ENCODE measurements at places on chromosomes 5 and 9.

GRCh38 chr5:72681781-72682180, 134.7 kb upstream of the TNPO1 start:
- no peak for DNase-seq
- peaks cover 32% of the 10 kb centered on the region for H3K27me3 ChIP-seq
- no peak overlapping the region for H3K27ac ChIP-seq
- H3K36me3 ChIP-seq, result no peaks in the 10 kb centered on the region
- H3K4me3 ChIP-seq, result no peak overlapping the region

- no peak overlapping the region for H3K27ac ChIP-seq
- H3K36me3 ChIP-seq, result peaks cover 10% of the 10 kb centered on the region
- no peak for DNase-seq
- no peaks in the 10 kb centered on the region for H3K27me3 ChIP-seq
- H3K4me3 ChIP-seq, result no peak overlapping the region
These were observed 10.3 kb downstream of the IPPK start for GRCh38 chr9:92659601-92660000.

DNA sequence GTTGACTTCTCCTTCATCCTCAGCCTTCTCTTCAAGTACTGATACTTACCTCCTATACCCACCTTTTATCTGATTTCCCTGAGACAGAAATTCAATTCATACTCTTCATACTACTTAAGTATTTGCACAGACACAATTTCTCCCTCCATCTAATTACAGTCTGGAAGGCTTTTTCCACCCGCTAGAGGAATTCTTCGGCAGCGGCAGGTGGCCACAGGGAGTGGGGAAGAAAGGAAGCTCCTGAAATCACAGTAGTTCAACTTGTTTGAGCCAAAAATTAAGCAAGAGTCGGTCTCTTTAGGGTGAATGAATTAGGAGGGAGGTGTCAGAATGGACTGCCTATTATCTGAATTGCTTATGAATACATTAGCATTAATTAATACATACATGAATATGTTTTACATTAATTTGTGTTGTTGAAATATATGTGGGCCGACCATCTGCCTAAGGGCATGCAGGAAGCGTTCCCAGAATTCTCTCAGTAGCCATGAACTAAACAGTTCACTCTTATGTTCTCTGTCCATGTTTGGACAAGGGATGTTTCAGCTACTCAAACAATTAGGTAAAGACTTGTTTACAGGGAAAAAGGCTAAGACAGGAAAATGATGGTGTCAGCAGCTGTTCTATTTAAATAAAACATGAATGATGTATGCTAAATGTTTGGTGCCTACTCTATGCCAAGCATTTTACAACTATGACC, 101.4 kb upstream of the SMARCA2 start:
- peaks cover 4% of the 10 kb centered on the region for H3K4me1 ChIP-seq
- no peak for DNase-seq

- H3K27me3 ChIP-seq, result no peaks in the 10 kb centered on the region
- no peak overlapping the region for H3K27ac ChIP-seq
- H3K36me3 ChIP-seq, result no peaks in the 10 kb centered on the region
- H3K4me1 ChIP-seq, result no peaks in the 10 kb centered on the region
- H3K4me3 ChIP-seq, result no peak overlapping the region
These were observed 1366.1 kb upstream of the CDH9 start for GRCh38 chr5:28404363-28405071.

- no peak for DNase-seq
- H3K36me3 ChIP-seq, result no peaks in the 10 kb centered on the region
- H3K27ac ChIP-seq, result no peak overlapping the region
- no peaks in the 10 kb centered on the region for H3K27me3 ChIP-seq
- peaks cover 10% of the 10 kb centered on the region for H3K4me1 ChIP-seq
These were observed 182.2 kb downstream of the AOPEP start for GRCh38 chr9:94908583-94909249.

DNA sequence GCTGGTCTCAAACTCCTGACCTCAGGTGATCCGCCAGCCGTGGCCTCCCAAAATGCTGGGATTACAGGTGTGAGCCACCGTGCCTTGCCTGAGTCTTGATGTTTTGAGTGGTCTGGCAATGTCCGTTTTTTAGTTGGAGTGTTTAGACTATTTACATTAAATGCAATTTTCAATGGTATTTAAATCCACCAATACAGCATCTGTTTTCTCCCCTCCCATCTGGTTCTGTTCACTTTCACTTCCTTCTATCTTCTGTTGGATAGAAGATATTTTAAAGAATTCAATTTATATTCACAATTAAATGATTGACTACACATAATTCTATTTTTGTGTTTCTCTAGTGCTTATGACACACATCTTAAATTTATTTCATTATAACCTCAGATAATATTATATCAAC, 26.0 kb upstream of the PCAT7 start:
- no peak overlapping the region for H3K27ac ChIP-seq
- H3K4me3 ChIP-seq, result no peak overlapping the region
- no peaks in the 10 kb centered on the region for H3K4me1 ChIP-seq
- H3K36me3 ChIP-seq, result no peaks in the 10 kb centered on the region
- H3K27me3 ChIP-seq, result peaks cover 11% of the 10 kb centered on the region
- DNase-seq, result no peak

- no peak overlapping the region for H3K4me3 ChIP-seq
- H3K4me1 ChIP-seq, result peaks cover 11% of the 10 kb centered on the region
- no peak overlapping the region for H3K27ac ChIP-seq
- peaks cover 1% of the 10 kb centered on the region for H3K36me3 ChIP-seq
These were observed 685 bp upstream of the ADAMTS19 start for GRCh38 chr5:129459450-129459776.

- H3K27me3 ChIP-seq, result no peaks in the 10 kb centered on the region
- peaks cover 3% of the 10 kb centered on the region for H3K36me3 ChIP-seq
- no peak for DNase-seq
- peaks cover 93% of the 10 kb centered on the region for H3K4me1 ChIP-seq
- peak overlapping the region; percentile 92 for H3K27ac ChIP-seq
These were observed 29.9 kb downstream of the FYB1 start for GRCh38 chr5:39189292-39189955.

DNA sequence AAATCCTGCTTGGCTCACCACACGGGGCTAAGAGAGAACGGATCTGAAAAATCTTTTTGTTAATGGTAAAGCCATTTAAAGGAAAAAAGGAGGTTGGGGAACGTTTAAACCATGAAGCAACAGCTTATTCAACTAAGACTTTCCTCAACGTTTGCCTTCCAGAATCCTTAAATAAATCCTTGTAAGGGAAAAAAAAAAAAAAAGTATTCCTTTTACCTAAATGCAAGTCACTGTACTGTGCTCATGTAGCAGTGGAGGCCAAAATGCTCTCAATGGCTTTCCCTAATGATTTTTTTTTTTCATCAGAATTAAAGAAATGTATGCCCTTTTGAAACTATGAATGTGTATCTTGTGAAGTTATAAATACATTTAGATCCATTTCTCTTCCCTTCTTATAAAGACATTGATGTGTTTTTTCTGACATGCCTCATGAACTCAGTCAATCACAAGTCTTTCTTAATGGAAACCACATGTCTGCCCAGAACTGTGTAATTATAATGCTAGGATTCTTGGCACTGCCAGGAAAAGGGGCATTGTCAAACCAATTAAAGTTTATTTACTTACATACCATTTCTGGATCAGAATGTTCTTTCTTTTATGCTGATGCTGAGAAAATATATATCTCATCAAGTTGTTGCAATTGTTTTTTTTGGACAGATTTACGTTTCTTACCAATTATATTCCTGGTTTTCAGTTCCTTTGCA, 107.5 kb downstream of the EBF1 start:
- H3K27ac ChIP-seq, result no peak overlapping the region
- no peaks in the 10 kb centered on the region for H3K4me1 ChIP-seq

GRCh38 chr5:150438873-150439546, 10.5 kb downstream of the RPS14 start:
- H3K27me3 ChIP-seq, result no peaks in the 10 kb centered on the region
- no peak for DNase-seq
- no peak overlapping the region for H3K4me3 ChIP-seq

GRCh38 chr5:59180515-59180914, 597.6 kb downstream of the RAB3C start:
- no peak overlapping the region for H3K4me3 ChIP-seq
- no peak for DNase-seq
- no peak overlapping the region for H3K27ac ChIP-seq
- H3K4me1 ChIP-seq, result peaks cover 8% of the 10 kb centered on the region

GRCh38 chr9:23887781-23888180, 61.7 kb upstream of the ELAVL2 start:
- H3K36me3 ChIP-seq, result no peaks in the 10 kb centered on the region
- no peak for DNase-seq
- H3K27me3 ChIP-seq, result no peaks in the 10 kb centered on the region
- H3K4me3 ChIP-seq, result no peak overlapping the region
- H3K4me1 ChIP-seq, result no peaks in the 10 kb centered on the region
- no peak overlapping the region for H3K27ac ChIP-seq

GRCh38 chr5:9062873-9063272, 483.0 kb downstream of the SEMA5A start:
- no peak overlapping the region for H3K4me3 ChIP-seq
- H3K27me3 ChIP-seq, result no peaks in the 10 kb centered on the region
- H3K36me3 ChIP-seq, result no peaks in the 10 kb centered on the region
- H3K4me1 ChIP-seq, result no peaks in the 10 kb centered on the region
- no peak overlapping the region for H3K27ac ChIP-seq
- no peak for DNase-seq

GRCh38 chr5:117463881-117464570, 889.4 kb upstream of the SEMA6A start:
- H3K27ac ChIP-seq, result no peak overlapping the region
- H3K27me3 ChIP-seq, result no peaks in the 10 kb centered on the region
- DNase-seq, result no peak
- no peak overlapping the region for H3K4me3 ChIP-seq
- H3K36me3 ChIP-seq, result no peaks in the 10 kb centered on the region

DNA sequence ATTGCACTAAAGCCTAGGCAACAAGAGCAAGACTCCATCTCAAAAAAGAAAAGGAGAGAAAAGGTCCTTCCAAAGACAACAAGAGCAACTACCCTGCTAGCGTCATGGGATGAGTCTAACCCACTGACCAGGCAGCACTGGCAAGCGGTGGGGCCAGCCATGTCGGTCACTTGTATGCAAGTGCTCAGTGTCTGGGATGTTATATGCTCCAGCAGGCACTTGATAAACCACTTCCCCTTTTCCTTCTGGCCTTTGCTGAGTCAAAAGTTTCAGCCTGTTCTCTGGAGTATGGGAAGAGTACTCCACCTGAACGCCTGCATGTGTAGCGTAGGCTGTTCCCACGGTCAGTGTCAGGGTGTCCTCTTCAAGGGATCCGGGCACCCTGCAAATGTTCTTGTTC, 9.2 kb upstream of the MXD3 start:
- peaks cover 10% of the 10 kb centered on the region for H3K36me3 ChIP-seq
- no peak overlapping the region for H3K27ac ChIP-seq
- H3K27me3 ChIP-seq, result no peaks in the 10 kb centered on the region
- peaks cover 17% of the 10 kb centered on the region for H3K4me1 ChIP-seq
- no peak for DNase-seq

GRCh38 chr9:2849941-2850340, 6.0 kb upstream of the PUM3 start:
- H3K4me1 ChIP-seq, result peaks cover 11% of the 10 kb centered on the region
- no peak overlapping the region for H3K27ac ChIP-seq
- no peak overlapping the region for H3K4me3 ChIP-seq
- H3K36me3 ChIP-seq, result peaks cover 4% of the 10 kb centered on the region

DNA sequence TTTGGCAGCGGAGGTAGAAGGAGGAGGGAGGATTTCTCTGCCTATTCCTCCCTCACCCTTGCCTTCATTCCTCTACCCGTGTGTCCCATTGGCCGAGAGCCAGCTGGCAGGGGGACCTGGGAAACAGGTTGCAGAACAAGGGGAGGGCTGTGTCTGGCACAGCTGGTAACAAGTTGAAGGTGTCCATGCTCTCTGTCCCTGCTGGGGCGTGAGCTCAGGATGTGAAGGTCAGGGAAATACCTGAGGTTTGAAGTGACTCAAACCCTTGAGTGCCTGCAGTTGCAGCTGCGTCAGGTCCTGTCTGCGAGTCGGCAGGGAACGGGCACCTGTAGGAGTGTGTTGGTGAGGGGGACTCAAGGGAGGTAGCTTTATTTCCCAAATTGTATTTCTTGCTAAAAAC, 16.2 kb downstream of the MIGA2 start:
- no peak for DNase-seq
- H3K27ac ChIP-seq, result no peak overlapping the region
- H3K4me3 ChIP-seq, result no peak overlapping the region
- no peaks in the 10 kb centered on the region for H3K4me1 ChIP-seq
- H3K36me3 ChIP-seq, result peaks cover 22% of the 10 kb centered on the region

DNA sequence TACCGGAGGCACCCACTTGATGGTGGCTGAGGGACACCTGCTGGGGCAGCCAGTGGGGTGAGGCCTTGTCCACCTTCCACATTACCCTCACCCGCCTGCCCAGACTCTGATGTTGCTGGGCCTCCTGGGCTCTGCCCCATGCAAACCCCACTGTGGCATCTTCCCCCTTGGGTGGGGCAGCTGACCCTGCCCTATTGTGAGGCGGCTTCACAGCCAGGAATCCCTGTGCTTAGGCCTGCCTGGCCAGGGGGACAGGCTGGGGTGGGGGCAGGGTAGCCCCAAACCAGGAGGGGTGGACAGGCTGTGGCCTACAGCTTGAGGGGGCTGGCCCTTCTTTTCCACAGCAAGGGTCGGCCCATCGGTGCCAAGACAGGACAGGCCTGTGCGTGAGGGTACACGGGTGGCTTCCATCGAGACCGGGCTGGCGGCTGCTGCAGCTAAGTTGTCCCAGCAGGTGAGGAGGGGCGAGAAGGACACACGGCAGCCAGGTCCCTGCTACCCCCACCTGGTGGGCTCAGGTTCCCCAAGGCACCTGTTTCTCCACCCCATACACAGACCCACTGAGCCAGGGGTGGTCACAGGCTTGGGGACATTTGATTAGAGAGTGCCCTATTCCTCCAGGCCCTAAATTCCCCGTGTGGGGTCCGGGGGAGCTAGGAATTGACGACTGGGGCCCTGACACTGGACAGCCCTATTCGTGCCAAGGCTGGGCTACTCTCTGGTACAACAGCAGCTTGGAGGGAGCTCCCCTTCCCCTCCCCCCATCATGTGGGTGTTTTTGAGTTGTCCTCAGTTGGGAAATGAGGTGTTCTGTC, 99.2 kb downstream of the PHF2 start:
- peaks cover 20% of the 10 kb centered on the region for H3K36me3 ChIP-seq
- DNase-seq, result peak; percentile 3
- no peak overlapping the region for H3K4me3 ChIP-seq
- H3K27me3 ChIP-seq, result no peaks in the 10 kb centered on the region
- H3K27ac ChIP-seq, result no peak overlapping the region
- no peaks in the 10 kb centered on the region for H3K4me1 ChIP-seq

GRCh38 chr5:10424124-10424731, 17.5 kb upstream of the ROPN1L start:
- peaks cover 65% of the 10 kb centered on the region for H3K36me3 ChIP-seq
- H3K27ac ChIP-seq, result no peak overlapping the region
- no peaks in the 10 kb centered on the region for H3K27me3 ChIP-seq
- no peak overlapping the region for H3K4me3 ChIP-seq
- DNase-seq, result peak; percentile 33

DNA sequence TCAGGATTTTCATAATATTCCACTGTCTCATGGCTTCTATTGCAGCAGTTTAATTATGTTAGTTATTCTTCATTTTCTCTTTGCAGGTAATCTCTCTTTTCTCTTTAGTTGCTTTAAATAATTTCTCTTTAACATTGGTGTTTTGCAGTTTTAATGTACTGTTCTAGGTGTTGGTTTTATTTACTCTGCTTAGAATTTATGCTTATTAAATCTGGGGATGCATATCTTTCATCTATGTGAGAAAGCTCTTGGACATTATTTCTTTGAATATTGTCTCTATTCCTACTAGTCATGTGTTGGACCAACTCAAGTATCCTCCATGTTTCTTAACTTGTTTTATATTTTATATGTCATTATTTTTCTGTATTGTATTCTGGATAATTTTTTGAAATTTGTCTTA, 218.7 kb upstream of the TUT7 start:
- no peak for DNase-seq
- peaks cover 16% of the 10 kb centered on the region for H3K27me3 ChIP-seq
- H3K27ac ChIP-seq, result no peak overlapping the region
- no peaks in the 10 kb centered on the region for H3K36me3 ChIP-seq
- H3K4me3 ChIP-seq, result no peak overlapping the region
